Left cardiac atrium (tissue), 4 donors: ENCODE measurements at places on chromosomes 16 and 17. TPM values are rescaled to one million over a fixed set of nuclear protein-coding genes. Genes with fewer than 3 reads are reported as not detected.

Gene CCL5
- total RNA-seq: 8.6 TPM

Gene RASD1
- total RNA-seq: 55.1 TPM

Gene KREMEN2
- not detected for total RNA-seq

Gene NOTUM
- not detected for total RNA-seq

Gene DNAH3
- 0.21 TPM for total RNA-seq

Gene RAMP2
- 49.7 TPM for total RNA-seq

DNA sequence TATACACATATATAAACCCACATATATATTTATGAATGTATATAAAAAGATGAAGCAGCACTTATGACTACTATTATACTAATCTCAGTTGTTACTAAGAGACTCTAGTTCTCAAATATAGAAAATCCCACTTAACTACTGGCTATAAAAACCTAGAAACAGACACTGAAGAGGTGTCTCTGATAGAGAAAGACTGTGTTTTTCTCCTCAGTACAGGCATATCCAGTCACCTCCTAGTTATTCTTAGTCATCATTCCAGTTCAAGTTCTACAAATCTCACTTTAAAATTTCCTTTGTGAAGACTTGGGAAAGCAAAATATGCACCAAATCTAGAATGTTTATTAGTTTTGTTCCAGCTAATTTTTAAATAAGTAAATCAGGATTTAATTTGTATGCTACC, 93.9 kb downstream of the STH start:
- DNase-seq: no peak

DNA sequence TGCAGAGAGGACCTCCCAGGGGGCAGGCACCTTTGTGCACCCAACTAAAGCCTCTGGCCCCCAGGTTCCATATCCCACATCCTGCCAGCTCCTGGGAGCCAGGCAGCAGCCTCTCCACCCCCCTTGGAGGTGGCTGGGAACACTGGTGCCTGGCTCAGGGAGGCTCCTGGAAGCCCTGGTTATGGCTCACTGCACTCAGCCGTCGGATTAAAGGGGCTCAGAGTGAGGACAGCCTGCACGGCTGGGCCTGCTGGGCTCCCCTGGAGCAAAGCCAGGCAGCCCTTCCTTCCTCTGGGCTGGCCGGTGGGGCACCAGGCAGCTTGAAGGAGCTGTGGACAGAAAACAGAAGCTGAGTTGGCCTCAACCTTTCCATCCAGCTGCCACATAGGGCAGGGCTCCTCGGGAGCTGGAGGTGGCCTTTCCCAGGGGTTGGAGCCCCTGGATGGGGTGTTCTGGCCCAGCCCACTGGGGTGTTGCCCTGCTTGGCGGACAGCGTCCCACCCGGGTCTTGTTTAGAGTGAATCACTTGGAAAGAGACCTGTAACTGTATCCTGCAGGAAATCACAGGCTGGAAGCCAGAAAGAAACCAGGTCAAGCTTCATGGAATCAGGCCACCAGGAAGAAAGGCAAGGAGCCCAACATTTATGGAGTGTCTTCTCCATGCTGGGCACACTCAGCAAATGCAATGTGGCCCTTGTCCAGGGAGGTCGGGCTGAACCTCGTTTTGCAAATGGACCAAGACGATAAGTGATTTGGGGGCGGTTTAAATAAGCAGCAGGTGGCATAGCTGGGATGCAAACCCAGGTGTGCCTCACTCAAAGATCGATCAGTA, 253.3 kb downstream of the SOX9 start:
- DNase-seq: no peak

DNA sequence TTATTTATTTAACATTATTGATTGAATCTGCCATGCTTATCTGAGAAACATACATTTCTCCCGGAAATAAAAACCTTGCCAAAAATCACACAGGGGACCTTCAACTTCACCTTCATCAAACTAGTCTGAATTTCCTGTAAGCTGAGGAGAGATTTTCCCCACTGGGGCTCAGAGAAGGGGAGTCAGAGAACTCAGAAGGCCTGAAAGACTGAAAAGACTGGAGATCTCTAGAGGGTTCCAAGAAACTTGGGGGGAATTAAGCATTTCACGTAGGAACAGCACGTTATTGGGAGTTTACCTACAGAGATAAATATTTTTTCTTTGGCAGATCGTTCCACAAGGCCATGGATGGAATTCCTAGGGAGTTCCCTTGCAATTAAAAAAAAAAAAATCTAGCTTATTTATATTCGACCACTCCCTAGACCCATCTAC, 528 bp upstream of the NOL11 start:
- no peak for DNase-seq

GRCh38 chr17:69961501-69962145, 113.4 kb upstream of the KCNJ16 start:
- DNase-seq: no peak

DNA sequence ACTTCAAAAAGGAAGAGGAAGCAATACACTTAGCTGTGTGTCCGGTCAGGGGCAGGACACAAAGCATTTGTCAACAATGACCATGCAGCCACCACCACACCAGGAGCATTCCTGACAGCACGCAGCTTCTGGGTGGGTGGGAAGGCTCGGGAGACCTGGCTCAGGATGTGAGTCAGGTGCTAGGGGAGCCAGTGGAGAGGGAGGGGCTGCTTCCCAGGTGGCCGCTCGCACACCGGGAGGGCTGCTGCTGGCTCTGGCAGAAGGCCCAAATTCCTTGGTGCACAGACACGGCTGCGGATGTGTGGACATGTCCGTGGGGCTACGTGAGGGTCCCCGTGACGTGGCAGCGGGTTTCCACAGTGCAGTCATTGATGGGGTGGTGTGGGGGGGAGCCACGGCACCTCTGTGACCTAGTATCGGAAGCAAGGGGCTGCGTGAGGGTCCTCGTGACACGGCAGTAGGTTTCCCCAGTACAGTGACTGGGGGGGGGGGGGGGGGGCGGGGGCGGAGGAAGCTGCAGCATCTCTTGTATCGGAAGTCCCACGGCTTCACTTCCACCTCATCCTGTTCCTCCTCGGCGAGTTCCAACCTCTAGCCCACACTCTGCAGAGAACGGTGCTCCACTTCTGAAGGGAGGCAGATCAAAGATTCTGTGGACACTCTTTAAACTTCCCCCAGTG, 112.8 kb downstream of the ZNF778 start:
- DNase-seq: peak; percentile 49

DNA sequence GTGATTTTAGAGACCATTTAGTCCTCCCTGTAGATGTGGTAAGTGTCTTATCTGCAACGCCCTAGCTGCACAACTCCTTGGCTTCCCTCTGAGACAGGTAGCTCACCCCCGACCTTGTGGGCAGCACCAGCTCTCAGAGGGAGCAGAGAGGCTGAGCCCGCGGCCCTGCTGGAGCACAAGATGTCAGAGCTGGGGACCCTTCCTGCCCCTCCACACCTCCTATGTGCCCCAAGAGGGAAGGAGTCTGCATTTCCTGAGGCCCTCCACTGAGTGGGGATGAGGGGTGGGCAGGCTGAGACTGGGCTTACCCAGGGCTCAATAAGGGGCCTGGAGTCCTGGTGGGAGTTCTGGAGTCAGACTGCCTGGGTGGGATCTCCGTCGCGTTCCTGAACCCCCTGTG, 12.2 kb upstream of the ADGRG1 start:
- peak; percentile 5 for DNase-seq

DNA sequence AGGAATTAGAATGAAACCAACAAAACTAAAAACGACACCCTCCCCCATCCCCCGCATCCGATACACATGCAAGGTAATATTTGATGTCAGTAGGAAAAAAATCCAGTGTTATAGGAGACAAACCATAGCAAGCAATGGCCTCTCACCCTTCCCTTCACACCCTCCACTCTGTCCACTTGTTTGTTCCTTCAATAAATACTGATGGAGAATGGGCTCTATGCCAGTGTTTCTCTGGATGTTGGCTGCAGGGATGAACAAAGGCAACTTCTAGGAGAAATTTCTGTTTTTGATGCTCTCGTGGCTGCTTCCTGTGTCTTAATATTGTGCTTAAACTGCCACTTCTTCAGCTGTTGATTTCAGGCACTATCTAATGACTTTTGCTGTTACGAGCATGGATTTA, 98.8 kb downstream of the WWOX start:
- no peak for DNase-seq

DNA sequence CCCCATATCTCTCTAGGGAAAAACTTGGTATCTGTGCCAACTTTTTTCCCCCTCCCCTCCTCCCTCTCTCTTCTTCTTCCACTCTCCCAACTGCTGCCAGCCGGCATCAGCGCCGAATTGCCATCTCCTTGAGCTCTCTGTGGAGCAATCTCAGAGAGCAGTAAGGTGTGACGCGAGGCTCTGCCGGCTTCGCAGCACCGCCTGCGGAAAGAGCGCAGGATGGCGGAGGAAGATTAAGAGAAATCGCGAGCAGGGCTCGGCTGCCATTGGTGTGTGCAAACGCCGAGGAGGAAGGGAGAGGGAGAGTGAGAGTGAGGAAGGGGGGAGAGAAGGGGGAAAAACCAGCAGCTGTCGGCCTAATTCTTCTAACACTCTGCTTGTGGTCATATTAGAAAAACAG, 44.2 kb downstream of the NEUROD2 start:
- DNase-seq: peak; percentile 23

GRCh38 chr16:11235703-11235991, 20.4 kb downstream of the SOCS1 start:
- DNase-seq: no peak

DNA sequence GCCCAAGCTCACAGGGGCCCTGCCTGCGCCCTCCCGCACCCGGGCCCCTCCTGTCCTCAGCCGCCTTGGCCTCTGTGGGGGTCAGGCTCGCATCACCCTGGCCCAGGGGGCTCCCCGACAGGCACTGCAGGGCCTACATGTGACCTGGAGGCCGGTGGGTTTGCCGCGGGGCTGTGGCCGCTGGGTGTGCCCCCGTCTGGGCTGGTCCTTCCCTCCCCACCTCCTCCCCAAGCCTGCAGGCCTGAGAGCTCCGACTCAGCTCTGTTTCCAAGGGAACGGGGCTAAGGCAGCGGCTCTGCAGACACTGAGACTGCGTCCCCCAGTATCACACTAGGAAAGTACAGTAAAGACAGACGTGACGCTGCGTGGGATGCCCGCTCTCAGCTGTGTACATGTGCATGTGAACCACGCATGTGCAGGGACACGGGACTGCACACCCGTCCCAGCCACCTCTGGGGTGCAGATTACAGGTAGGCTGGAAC, 16.5 kb upstream of the WDR45B start:
- peak; percentile 10 for DNase-seq

GRCh38 chr16:61715393-61715792, 320.8 kb downstream of the CDH8 start:
- DNase-seq: no peak

GRCh38 chr17:44110823-44111633, 12.4 kb downstream of the HDAC5 start:
- peak; percentile 98 for DNase-seq

DNA sequence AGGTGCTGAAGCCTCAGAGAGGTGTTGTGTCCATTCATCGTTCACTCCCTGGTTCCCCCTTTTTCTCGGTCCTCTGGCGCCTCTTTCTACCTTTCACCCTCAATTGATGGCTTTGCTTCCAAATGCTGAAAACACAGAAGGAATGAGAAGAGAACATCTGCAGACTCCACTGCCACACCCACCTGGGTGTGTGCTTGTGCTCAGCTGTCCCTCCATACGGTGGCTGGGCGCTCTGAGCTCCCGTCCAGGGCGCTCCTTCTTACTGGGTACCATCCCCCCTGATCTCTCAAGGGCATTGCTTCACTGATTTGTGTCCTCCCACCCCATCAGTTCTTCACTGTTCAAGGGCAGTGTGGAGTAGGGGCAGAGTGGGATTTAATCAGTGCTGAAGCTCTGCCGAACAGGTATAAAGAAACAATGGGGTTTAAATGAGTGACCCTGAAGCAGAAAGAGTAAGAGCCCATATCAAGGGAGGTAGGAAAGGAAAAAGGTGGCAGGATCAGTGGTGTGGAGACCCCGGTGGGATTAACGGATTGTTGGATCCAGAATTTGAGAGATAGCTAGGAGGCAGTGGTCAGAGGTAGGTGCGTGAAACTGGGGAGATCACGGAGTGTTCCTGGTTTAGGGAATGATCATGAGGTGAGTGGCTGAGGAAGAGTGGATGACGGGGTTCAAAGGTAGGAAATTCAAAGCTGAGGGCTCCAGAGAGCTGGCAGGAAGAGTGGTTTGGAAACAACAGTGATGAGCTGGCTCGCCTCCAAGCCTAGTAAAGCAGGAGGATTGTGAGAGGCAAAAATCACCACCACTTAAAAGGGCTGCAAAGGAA, 40.8 kb downstream of the MRTFB start:
- peak; percentile 70 for DNase-seq

GRCh38 chr16:14389359-14389758, 240.7 kb downstream of the PARN start:
- DNase-seq: no peak

DNA sequence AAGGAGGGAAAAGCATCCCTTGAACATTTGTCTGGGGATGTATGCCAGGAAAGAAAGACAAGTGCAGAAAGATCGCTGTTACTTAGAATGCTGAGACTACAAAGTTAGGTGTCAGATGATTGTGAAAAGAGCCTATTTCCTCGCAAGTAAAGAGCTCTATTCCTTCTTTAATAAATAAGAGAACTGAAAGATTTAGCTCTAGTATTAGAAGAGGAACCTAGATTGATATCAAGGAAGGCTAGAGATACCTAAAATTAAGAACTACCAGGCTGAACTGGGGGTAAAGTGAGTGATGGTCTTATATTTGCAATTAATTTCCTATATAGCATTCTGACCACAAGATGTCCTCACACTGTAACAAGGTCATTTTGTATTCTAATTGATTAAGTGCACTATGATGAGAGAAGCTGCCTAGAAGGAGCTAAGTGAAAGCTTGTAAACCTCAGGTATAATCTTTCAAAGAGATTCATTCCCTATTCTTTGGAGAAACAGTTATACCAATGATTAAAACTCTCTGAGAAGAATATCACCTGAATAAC, 62.3 kb downstream of the SSH2 start:
- no peak for DNase-seq

DNA sequence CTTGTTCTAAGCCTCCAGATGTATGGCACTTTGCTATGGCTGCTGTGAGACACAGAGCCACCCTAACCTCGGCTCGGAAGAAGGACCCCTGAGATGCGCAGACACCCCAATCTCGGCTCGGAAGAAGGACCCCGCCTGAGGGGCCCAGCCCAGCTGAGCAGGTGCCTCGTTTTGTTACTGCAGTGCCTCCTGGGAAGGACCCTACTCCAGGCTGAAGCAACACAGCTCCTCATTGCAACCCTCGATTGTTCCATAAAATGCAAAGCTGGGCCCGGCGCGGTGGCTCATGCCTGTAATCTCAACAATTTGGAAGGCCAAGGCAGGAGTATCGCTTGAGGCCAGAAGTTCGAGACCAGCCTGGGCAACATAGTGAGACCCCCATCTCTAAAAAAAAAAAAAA, 61.3 kb downstream of the C16orf95 start:
- DNase-seq: no peak

- DNase-seq: no peak
Measured at GRCh38 chr17:73863761-73864535, 219.7 kb upstream of the SDK2 start.

DNA sequence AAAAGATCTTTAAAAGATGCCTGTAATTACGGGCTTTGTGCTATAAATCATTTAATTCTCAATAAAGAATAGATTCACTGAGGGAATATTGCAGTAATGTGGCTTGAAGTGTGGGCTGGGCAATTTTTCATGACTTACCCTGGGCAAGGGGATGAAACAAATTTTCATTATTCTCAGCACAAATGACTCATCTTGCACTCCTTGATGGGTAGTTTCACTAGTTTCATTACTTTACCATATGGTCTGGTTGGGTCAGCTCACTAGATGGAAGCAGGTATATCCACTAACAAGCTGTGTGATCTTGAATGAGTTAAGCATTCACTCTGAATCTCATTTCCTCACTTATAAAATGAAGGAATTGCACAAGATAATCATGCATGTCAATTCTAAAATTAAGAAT, 234.3 kb downstream of the ABCC12 start:
- no peak for DNase-seq
